ENCODE measurements at places on chromosomes 2 and 18.
A peak's percentile ranks its signal among the peaks of the same experiment; 100 is the strongest.

DNA sequence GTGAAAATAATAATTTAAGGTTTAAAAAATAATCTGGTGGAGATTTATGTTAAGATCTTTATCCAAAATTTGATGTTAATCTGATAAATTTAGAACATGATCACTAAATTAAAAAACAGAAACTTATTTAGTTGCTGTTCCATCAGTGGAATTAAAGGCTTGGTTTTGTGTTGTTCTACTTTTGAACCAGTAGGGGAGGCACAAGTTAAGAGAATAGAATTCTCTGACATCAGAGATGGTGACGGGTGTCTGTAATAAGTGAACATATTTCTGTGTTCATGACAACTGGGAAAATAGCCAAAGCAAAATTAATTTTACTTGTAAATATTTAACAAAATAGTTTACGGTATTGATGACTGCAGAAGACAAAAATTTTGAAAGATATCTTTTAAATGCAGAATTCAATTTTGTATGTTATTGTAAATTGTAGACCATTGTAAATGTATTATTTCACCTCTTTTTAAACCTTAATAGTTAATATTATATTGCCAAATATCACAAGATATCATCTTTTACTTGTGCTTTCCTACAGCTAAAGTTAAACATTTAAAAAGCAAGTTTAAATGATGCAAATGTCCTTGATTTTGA, 106.0 kb downstream of the UBR3 start:
- DNase-seq = peak; percentile 40

DNA sequence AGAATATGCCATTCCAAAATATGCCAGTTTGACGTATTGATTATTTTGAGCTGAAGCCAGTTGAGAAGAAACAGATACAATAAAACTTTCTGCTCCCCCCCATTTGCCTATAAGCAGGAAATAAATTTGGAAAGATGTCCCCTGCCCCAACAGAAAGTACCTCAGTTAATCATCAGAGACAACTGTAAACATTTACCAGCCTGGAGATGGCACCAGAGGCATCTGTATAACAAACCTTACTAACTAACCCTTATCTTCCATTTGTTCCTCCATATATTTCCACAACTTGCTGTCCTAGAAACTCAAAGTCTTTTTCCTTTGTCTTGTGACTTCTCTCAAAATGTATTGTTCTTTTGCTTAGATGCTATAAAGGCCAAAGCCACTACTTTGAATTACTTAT, 93.8 kb downstream of the AKAIN1 start:
- DNase-seq = peak; percentile 9

- no peak for DNase-seq
Measured at GRCh38 chr2:204183608-204184007, 247.0 kb downstream of the ICOS start.

GRCh38 chr2:217349251-217349650, 489.4 kb upstream of the TNP1 start:
- DNase-seq = no peak

- no peak for DNase-seq
Measured at GRCh38 chr18:36160959-36161371, 26.3 kb upstream of the MOCOS start.

DNA sequence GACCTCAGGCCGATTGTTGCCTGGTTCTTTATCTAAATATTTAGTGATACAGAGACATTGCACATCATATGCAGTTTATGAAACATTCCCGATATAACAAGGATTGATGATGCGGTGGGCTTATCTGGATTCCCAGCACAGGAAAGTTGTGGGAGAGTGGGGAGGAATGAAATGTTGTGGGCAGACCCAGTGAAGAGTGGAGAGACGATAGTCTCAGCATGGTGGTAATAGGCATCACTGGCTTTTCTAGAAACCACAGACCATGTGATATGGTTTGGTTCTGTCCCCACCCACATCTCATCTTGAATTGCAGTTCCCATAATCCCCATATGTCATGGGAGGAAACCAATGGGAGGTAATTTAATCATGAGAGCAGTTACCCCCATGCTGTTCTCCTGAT, 34.8 kb upstream of the RND3 start:
- no peak for DNase-seq

Data from NCI-H2081 (cell line).